Peyer's patch (tissue), 4 donors: ENCODE measurements at places on chromosomes 5 and 9.

DNA sequence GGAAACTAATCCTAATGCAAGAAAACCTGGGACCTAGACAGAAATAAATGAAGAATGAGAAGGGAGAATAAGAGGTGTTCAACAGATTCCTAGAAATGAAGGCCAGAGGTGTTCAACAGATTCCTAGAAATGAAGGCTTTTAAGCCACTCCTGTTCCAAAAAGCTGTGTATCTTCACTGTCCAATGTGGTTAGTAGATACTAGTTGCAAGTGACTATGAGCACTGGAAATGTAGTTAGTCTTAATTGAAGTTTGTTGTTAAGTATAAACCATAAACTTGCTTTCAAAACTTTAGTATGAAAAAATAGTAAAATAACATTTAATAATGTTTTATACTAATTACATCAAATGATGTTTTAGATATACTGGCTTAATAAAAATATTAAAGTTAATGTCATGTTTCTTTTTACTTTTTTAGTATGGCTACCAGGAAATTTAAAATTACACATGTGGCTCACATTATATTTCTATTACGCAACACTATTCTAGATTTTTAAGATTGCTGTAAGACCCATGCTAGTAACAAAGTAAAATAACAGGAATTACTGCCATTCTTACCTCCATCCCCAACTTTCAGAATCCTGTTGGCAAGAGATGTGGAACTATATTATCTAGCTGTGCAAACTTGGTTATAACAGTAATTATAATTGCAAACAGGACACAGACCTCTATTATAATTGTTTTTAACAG is 57.5 kb downstream of the RICTOR start:
- no peak for DNase-seq

DNA sequence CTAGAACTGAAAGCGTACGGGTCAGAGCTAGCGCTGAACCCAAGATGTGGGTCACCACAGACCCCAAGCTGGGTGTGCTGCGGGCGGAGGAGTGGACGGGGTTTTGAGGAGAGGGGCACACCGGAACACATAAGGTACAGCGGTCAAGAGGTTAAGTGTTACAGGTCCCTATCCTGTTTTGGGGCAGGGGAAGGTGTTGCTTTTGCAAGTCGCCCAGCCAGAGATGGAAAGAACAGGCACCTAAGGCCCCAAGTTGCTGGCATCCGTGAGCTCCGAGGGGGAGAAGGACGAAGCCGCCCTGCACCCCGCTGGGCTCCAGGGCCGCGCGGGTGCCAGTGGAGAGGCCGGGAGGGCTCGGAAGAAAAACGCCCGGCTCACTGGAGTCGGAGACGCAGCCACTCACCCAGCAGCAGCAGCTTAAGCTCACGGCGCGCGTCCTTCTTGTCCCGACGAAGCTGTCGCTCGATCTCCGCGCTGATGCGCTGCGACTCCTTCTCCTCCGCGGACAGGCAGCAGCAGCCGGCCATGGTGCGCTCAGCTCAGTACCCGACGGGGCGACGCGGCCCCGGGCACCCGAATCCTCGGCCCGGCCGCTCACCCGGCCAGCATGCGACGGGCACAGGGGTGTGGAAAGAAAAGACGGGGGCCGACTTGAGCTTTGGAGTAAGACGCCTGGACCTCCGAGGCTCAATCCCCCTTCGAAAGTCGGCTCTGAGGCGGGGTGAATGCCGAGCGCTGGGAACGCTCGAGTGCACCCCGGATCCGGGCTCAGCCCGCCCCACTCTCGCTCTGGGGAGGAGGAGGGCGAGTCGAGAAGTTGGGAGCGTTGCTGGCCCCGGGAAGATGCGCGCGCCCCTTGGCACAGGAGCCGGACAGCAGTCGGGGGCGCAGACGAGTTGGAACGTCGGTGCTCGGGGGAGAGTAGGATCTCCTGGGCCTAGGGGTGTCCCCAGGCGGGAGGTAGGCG is 572 bp downstream of the GNA14 start:
- DNase-seq = no peak

- no peak for DNase-seq
Measured at GRCh38 chr5:146828385-146828784, 50.2 kb downstream of the PPP2R2B start.

- no peak for DNase-seq
Measured at GRCh38 chr5:88391116-88391515, 122.5 kb upstream of the TMEM161B start.

DNA sequence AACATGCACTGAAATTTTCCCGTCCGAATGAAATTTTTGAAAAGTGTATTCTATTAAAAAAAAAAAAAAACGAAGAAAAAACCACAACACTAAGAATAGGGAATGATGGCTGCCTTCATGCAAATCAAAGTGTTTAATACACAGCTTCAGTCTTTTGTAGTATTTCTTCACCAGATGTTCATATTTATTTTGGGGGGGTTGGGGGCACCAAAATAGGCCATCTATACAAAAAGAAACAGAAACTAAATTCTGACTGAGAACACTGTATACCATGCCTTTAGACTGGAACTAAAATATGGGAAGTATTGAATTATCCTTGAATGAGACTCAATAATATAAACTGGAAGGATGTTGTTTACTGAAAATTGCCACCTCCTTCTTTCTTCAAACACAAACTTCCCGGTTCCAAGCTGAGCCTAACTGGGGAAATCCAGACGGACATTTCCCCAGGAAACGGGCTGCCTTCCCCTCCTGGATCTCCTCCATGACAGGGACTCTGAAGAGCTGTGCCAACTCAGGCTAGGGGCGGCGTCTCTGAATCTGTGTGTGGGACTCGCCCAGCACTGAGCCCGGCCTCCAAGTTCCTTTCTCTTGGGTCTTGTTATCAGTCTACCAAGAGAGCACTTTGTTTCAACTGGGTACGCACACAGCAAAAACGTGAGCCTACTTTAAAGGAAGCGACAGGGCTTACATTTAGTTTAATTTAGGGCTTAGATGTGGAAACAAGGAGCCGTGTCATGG is 511.3 kb upstream of the ADAMTS16 start:
- DNase-seq = no peak

GRCh38 chr9:125380406-125380805 is 118.8 kb downstream of the GAPVD1 start:
- no peak for DNase-seq

DNA sequence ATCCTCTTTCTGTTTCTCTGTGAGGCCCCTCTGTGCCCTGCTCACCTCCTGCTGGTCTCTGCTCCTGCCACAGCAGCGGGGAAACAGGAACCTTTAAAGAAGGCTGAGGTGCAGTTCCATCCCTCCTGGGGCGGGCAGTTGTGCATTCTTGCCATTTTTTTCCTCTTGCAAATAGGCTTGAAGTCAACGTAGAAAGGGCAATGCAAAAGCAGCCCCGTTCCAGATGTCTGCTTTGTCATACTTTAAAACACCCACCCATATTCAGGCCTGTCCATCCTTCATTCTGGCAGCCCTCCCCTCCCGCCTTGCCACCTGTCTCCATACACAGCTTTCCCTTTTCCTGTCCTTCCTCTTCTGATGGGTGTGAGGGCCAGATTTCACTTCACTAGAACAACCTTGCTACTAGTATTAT is 65.4 kb upstream of the KLF9 start:
- DNase-seq = no peak

DNA sequence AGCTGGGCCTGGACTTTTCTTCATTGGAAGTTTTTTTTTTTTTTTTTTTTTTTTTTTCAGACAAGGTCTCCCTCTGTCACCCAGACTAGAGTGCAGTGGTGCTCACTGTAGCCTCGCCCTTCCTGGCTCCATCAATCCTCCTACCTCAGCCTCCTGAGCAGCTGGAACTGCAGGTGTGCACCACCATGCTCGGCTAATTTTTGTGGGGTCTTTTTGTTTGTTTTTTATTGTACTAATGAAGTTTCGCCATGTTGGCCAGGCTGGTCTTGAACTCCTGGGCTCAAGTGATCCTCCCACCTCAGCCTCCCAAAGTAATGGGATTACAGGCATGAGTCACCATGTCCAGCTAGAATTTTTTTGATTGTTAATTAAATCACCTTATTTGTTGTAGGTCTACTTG is 3.6 kb downstream of the DNAJC18 start:
- DNase-seq = peak; percentile 37

DNA sequence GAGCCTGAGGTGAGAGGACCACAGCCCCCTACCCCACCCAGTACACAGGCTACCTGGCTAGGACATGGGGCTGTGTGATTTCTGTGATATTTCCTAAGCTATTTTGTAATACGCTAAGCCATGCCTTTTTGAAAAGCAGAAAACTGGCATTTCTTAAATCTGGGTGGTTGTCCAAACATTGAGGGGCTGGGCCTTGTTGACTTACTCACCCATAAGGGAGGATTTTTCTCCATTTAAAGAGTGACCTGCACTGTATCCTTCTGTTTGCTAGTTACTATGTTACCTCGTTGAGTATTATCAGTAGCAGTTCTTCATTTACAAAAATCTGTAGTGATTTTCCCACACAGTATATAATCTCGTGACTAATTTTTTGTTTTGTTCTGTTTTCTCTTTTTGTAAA is 117.5 kb upstream of the OTULINL start:
- DNase-seq = no peak

DNA sequence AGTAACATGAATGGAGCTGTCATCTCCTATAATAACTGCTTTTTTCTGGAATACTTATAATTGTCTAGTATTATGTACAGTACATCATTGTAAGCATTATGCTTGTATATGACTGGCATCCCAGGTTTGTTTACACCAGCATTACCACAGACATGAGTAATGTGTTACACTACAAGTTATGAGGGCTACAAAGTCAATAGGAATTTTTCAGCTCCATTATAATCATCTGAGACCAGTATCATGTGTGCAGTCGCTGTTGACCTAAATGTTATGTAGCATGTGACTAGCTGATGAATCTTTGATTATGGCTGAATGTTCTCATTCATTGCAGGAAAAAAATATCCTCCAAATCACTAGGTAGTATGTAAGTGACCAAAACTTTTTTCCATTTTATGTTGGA is 2.2 kb downstream of the ZCCHC9 start:
- DNase-seq = no peak

DNA sequence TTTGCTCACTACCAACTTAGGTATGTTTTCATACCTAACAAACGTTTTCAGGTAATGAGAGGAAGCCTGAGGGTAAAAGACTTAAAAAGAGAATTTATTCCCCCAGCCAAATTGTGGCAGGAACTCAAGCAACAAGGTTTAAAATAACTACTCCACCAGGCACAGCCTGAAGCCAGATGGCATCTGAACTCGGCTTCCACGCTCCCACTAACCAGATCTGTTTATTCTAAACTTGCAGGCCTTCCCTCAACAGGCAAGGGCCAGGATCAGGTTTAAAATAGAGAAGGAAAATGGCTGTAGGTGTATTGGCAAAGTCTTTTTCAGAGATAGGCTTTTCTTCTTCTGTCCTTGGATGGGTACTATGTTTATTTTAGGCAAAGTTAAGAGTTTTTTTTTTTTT is 89.4 kb downstream of the OTULIN start:
- DNase-seq = no peak

DNA sequence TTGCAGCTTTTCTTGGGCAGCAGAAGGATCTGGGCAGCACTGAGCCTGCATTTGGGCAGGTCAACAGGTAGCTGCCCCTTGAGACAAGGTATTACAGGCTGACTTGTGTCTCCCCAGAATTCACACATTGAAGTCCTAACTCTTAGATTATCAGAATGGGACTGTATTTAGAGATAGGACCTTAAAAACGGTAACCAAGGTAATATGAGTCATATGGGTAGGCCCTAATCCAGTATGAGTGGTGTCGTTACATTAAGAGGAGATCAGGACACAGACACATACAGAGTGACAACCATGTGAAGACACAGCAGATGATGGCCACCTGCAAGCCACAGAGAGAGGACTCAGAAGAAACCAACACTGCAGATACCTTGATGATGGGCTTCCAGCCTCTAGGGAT is 3.2 kb downstream of the C1QTNF2 start:
- no peak for DNase-seq

DNA sequence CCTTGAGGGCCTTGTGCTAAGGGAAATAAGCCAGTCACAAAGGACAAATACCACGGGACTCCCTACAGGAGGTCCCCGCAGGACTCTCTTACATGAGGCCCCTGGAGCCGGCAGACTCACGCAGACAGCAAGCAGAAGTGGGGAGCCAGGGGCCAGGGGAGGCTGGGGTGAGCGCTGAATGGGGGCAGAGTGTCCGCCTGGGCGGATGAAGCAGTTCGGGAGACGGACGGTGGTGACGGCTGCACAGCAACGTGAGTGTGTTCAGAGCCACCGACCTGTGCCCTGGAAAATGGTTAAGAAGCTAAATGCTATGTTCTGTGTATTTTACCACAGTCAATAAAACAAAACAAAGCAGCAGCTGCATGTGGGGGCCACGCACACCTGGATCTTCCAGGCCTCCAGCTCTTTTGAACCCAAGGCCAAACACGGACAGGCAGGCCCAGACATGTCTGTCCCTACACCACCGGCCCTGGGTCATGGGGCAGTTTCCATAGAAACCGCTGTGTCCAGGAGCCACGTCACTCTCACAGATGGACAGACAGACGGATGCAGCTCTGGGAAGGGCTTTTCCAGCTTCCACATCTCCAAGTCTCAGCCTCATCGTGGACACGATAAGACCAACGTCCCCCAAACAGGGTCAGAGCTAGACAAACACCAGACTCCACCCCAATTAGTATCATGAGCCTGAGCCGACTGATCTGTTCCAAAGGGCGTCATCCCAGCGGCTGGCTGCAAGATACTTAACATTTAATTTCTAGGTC is 103.9 kb downstream of the VAV2 start:
- no peak for DNase-seq

DNA sequence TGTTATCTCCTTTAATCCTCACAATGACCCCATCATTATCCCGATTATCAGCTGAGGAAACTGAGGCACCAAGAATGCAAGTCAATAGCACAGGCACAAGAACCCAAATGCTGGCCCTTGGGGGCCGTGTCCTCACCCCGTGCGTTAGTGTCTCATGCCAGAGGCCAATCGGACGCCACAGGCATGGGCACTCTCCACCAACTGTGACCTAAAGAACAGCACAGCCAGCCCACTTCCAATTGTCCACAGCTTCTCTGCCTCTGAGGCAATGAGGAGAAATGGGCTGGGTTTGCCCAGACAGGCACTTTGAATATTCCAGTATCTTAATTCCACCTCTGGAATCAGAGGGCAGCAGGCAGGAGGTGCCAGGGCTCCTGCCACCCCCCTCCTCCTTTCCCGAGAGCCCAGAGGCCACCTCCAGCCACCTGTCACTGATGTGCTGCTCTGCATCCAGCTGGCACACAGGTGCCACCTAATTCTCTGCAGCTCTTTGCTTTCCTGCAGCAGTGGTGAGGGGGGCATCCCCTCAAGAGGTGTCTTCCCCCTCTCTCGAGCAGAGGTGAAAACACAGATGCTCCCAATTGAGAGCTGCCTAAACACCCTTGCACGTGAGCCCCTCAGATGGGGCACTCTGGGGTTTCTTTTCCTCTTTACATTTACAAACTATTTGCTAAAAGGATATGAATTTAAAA is 107.5 kb downstream of the ROR2 start:
- no peak for DNase-seq

- no peak for DNase-seq
Measured at GRCh38 chr5:135126688-135127438, 92.8 kb upstream of the PITX1 start.
